CD4-positive, alpha-beta T cell treated with Interleukin-2 at 100 ng/mL for 4 hours (primary cell): ENCODE measurements at places on chromosomes 6 and 20.

- DNase-seq = no peak
Measured at GRCh38 chr20:44104798-44105517, 82.0 kb downstream of the JPH2 start.

DNA sequence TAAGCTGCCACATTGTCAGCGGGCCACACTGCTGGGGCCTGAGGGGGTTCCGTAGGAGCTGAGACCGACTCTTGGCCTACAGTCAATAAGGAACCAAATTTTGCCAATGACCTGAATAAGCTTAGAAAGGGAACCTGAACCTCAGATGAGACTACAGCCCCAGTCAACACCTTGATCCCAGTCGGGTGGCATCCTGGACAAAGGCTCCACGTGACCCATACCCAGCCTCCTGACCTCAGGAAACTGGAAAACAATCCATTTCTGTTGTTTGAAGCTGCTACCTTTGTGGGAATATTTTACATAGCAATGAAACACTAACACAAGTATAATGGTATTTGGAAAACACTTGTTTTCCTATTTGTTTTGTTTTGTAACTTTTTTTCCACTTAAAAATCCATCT is 179.9 kb upstream of the RALGAPA2 start:
- no peak for DNase-seq

DNA sequence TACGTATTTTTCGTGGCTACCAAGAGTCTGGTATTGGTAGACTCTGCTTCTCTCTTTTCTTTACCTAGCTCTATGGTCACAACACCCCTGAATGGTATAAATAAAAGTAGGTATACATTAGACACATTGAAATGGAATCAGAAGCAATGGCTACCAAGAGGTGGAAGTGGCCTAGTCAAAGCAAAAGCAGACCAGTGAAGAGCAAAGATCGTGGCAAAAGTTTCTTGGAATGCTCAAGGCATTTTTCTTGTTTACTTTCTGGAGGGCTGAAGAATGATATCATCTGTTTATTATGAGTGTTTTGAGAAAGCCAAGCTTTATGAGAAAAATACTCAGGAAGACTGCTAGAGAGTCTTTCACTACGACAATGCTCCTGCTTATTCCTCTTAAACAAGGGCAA is 28.6 kb upstream of the MOCS1 start:
- no peak for DNase-seq

- DNase-seq = no peak
Measured at GRCh38 chr6:119669221-119669620, 319.7 kb upstream of the MAN1A1 start.

- no peak for DNase-seq
Measured at GRCh38 chr6:19906171-19906570, 69.0 kb downstream of the ID4 start.

- DNase-seq = peak; percentile 36
Measured at GRCh38 chr6:137699031-137699683, 167.9 kb upstream of the TNFAIP3 start.

DNA sequence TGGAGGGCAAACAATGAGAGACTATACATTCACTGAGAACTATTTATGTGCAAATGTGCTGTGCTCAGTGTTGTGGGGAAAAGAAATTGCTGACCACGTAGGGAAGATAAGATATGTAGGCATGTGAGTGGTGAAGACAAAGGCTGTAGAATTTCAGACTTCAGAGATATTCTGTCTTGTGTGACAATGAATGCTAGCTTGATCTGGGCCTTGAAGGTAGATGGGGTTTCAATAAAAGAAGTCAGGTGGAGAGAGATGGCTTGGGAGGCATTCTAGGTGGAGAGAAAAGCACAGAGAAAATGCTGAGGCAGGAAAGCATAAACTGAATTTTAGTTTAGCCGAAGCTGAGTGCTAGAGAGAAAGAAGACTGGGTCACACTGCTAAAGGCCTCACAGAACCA is 56.8 kb upstream of the EEF1A1 start:
- no peak for DNase-seq

DNA sequence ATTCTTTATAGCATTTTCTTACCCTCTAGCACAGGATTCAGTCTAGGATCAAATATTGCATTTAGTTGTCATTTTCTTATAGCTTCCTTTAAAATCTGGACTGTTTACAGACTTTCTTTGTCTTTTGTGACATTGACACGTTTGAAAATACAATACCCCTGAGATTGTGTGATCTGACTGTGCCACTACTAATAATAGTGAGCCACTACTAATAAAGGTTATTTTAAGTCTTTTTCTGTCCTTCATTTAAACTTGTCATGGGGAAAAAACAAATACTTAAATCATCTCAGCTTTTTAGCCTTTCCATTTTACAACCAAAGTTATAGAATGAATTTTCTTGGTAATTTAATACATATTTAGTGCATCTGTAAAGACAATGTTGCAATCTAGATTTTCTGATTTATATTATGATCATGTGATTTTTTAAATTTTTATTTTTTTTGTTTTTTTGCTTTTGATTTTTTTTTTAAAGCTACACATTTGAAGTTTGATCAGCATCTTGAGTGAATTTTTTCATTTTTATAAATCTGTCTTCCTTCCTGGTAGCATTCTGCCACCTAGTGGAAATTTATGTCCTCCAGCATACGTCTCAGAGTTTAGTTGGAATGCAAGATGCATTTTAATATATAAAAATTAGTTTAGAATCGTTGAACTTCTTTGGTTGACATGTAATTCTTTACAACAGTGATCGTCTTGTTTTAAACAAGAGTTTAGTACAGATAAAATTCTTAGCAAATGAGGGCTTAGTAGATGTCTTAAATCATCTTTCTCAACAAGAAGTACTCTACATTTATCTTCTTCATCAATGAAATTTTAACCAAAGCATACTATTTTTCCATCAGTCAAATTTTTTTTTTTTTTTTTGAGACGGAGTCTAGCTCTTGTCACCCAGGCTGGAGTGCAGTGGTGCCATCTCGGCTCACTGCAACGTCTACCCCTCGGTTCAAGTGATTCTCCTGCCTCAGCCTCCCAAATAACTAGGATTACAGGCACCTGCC is 119.4 kb downstream of the NCOA3 start:
- peak; percentile 68 for DNase-seq
